Right ventricle myocardium superior (tissue), 1 donor: ENCODE measurements at places on chromosomes 16 and 17.

DNA sequence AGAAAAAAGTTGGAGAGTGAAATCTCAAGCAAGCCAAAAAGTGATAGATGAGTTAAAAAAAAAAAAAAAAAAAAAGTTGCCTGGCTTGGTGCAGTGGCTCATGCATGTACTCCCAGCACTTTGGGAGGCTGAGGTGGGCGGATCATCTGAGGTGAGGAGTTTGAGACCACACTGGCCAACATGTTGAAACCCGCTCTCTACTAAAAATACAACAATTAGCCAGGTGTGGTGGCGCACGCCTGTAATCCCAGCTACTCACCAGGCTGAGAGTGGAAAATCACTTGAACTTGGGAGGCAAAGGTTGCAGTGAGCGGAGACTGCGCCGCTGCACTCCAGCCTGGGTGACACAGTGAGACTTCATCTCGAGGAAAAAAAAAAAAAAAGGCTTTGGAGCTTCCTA is 668.8 kb downstream of the WWOX start:
- no peak for DNase-seq

DNA sequence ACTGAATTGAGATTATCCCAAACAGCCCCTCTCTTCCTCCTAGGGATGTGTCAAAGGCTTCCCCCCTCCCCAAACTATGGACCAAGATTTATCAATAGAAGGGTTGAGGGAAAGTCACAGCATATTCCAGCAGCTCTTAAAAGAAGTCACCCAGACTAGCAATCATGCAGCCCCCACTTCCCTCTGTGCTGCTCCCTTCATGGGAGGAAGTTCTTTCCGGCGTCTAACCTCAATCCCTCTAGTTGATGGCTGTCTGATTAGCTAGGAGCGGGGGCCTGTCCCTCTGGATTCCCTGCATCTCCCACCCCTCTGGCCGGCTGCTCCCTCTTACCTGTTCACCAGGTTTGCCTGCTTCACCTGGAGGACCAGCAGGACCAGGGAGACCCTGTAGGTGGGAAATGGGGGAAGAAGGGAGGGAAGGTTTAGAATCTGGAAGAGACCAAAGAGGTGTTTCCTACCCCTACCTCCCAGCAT is 9.2 kb downstream of the COL1A1 start:
- DNase-seq: peak; percentile 11

DNA sequence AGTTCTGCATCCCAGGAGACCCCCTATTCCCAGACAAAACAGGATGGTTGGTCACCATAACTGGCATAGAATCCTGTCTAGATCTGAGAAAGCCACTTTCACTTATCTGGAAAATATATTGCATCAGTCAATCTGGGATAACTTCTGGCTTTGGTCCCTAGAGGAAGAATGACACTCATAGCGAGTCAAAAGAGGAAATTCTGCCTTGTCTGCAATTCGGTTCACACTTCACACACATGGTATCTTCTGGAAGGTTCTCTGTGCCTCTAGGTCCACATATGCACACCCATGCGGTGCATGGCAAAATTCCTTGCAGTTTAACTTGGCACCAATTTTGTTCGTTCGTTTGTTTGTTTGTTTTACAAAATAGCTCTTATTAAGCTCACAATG is 49.2 kb upstream of the WSCD1 start:
- DNase-seq: no peak

DNA sequence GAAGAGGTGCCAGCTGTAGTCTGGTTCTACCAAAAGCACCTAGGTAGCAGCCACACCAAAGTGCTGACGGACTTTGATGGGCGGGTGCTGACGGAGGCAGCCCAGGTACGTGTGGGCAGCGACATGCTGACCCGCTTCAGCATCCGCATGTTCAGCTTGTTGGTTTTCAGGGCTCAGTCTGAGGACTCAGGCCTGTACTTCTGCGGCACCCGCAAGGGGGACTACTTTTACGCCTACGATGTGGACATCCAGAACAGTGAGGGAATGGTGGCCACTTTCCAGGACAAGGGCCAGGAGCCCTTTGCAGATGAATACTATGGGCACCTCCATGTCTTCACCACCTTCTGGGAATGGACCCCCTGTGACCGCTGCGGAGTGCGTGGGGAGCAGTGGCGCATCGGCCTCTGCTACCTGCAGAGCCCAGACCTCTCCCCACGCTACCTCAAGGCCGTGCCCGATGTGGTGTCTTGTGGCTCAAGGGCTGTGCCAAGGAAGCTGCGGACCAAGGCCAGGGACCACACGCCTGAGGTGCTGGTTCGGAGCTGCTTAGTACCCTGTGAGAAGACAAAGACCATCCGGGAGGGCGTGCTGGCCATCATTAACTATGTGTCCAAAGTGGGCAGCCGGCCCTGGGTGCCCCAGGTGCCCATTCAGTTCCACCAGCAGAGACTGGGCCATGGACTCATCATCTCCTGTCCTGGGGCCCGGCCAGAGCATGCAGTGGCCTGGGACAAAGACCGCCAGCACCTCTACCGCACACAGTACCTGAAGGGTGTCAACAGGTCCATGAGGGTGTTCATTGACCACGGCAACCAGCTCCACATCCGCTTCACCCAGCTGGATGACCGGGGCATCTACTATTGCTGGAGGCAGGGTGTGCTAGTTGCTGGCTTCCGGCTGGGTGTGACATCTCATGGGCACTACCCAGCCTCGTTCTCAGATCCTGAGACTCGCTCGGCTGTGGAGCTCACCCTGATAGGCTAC is 5.0 kb upstream of the EFTUD2 start:
- DNase-seq: peak; percentile 32

- no peak for DNase-seq
These were observed 101.7 kb downstream of the TMEM100 start for GRCh38 chr17:55620945-55621344.

DNA sequence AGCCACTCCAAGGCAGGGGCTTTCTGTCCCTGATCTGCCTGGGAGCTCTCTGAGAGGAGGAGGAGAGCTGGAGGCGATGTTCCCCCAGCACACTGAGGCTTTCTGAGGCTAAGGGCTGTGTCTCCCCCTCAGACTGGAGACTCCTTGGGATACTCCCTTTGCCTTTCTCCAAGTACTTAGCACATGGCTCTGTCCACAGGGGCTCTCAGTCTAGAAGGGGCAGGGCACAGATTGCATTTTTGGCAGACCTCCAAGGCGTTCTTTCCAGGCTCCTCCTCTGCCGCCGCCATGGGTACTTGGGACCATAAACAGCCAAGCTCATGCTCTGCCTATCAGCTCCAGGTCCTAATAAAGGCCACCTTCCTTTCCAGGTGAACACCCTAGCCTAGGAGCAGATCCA is 1.8 kb upstream of the GIP start:
- no peak for DNase-seq

GRCh38 chr16:17768257-17768656 is 297.5 kb upstream of the XYLT1 start:
- no peak for DNase-seq

GRCh38 chr17:6981426-6981825 is 14.4 kb upstream of the ALOX12 start:
- no peak for DNase-seq

DNA sequence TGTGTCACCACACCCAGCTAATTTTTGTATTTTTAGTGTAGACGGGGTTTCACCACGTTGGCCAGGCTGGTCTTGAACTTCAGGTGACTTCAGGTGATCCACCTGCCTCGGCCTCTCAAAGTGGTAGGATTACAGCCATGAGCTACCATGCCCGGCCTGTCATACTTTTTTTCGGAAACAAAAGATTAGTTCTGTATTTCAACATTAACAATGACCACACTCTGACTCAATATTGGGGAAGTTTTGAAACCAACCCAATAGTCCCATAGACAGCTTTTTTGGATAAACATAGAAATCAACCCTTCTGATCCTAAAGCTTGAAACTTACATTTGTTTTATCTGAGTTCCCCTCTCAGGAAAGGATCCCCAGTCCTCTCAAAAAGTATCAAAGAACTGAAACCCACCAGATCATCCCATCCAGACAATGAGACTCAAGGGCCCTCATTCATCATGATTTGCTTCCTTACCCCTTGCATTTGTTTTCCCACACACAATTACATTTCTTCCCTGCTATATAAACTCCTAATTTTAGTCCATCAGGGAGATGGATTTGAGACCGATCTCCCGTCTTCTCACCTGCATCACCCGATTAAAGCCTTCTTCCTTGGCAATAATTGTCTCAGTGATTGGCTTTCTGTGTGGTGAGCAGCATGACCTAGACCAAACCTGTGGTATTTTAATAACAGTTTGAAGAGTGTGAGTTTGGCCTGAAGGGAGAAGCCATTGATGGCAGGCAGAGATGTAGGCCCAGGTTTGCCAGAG is 7.2 kb upstream of the AGRP start:
- no peak for DNase-seq

DNA sequence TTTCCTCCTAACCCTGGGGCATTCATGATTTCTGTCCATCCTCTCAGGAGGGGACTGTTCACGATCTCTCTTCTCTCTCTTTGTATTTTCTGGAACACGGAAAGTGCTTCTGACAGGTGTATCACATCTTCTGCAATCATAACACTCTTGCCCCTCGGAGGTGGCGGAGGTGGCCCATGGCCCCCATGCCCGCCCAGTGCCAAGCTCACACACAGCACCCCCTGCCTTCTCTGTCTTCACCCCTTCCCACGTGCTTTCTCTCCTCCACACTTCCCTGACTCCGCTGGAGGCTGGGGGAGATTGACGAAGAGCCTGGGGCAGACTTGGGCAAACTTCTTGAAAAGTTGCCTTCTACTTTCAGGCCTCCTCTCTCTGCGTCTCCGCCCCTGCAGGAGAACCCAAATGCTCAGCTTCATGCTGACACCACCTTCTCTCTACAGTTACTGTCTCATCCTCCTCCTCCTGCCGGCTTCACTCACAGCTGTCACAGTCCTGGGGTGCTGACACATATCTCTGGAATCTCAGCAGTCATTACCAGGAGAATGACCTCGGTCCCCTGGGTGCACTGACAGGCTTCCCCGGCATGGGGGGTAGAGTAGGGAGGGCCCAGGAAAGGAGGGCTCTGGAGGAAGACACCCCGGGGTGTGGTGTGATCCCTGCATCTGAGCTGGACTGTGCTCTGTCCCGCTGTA is 127.1 kb downstream of the ENGASE start:
- DNase-seq: no peak
